ENCODE measurements at places on chromosomes 11 and 22. TPM values are rescaled to one million over a fixed set of nuclear protein-coding genes. Genes with fewer than 3 reads are reported as not detected.

GRCh38 chr11:71286701-71287643 lies 34.6 kb upstream of the SHANK2 start:
- DNase-seq: peak; percentile 56

DNA sequence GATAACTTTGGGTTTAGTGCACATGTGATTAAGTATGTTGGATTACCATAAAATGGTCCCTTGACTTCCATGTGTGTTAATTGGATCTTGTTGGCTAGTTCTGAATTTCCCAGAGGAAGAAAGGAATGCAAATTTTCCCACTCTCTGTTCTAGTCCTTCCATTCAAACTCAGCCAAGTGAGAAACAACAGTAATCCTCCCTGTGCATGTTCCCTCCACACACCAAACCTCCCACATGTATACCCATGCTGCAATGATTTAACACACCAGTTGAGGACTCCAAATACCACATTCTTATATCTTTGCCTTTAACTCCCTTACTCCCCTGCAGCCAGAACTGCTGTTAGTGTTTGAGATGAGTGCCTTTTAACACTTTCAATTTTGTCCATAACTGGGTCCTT lies 1158.9 kb downstream of the DLG2 start:
- DNase-seq: peak; percentile 5

DNA sequence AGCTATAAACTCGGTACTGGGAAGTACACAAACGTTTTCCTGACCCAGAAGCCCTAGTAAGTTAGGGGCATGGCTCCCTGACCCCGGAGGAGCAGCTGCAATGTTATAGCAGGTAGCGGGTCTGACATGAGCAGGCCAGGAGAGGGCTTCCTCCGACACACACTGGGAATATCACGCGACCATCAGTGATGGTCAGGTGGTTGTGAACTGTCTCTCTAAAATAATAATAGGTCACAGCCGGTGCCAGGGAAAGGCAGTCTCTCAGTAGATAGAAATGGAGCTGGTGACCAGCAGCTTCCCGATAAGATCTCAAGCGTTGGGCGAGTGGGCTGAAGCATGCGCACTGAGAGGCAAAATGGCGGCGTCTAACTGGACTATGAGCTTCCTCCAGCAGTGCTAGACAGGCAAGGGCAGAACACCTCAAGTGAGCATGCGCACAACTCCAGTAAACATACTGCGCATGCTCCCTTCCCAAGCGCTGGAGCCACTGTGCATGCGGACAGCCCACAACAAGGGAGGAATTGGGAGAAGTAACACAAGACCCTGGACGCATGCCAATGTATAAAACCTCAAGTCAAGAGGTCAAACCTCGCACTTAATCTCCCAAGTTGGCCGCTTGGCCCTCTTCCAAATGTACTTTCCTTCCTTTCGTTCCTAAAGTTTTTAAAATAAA lies 22.3 kb upstream of the TESMIN start:
- peak; percentile 77 for DNase-seq

DNA sequence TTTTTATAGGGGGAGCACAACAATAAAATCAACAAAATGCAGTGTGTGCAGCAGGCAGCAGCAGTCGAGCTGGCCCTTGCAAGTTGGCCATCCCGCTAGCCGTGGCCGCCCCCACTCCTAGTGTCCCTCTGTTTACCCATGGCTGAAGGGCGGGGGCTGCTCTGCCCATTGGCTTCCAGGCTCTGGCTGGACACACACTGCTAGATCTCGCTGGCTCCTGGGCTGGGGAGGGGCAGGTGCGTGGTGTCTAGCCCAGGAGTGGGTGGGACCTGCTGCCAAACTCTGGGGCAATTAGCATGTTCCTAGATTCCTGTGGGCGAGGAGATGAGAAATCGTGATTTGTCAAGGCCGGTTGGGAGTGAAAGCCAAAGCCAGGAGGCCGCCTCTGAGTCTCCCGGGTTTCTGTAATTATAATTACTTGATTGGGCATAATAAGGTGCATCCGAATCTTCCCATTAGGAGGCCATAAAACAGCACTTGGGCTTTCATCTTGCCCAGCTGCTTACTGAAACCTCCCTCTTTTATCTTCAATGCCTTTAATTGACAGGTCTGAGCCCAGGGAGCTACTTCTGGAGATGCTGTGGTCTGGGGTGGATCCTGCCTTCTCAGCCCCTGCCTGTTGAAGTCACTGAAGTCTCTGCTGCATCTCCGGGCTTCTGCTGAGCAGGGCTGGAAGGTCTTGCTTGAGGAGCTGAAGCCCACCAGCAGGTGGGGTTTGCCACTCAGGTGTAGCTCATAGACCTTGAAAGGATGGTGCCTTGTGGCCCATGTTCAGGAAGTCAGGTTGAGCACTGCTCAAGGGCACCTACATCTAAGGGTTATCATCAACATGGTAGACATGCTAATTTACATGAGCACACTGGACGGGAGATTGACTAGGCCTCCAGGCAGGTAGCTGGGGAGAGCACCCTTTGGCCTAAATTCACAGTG lies 44.5 kb upstream of the DKK3 start:
- DNase-seq: no peak

GRCh38 chr11:47302853-47303252 lies 32.9 kb downstream of the MADD start:
- no peak for DNase-seq

DNA sequence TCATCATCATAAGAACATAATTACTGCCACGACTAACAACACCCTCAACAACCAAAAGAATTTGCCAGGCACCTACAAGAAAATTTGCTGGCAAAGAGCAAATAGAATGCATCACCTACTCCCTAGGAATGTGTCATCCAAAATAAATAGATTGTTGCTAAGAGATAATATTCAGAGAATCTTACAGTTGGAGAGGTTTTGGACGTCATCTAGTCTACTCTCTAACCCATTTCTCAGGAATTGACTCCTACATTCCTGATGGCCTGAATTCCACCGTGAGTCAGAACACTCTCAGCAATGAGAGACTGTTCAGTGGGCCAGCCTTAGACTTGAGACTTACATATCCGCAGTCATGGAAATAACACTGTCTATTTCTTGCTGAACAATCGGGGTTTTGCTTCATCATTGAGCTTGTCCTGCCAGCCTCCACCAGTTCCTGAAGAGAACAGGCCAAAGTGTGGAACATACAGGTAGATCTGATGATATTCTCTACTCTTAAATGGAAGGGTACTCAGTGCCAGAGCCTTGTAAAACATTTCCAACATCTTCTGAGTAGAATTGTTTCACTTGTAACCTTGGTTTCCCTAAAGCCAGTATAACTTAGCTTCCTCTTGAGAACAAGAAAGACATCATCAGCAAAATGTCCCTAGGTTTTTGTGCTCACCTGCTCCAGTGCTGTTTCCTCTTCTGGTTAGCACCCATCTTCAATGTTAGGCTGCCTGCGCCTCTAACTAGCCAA lies 8.3 kb downstream of the KIRREL3 start:
- no peak for DNase-seq

GRCh38 chr11:127624306-127624856 lies 623.8 kb upstream of the KIRREL3 start:
- no peak for DNase-seq

GRCh38 chr11:130299978-130300377 lies 14.7 kb downstream of the ZBTB44 start:
- DNase-seq: no peak

- DNase-seq: no peak
These were observed 817 bp downstream of the PANX3 start for GRCh38 chr11:124612045-124612444.

GRCh38 chr11:102330231-102330630 lies 12.9 kb downstream of the BIRC3 start:
- DNase-seq: no peak

DNA sequence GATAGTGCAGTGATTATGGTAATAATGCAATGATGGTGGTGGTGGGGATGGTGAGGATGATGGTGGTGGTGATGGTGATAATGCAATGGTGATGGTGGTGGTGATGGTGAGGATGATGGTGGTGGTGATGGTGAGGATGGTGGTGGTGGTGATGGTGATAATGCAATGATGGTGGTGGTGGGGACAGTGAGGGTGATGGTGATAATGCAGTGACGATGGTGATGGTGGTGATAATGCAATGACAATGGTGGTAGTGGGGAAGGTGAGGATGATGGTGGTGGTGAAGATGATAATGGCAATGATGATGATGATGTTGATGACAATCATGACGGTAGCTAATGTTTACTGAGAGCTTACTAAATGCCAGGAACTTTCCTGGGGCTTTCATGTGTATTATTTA lies 79.6 kb upstream of the MYOD1 start:
- no peak for DNase-seq

FOLR3 gene
- 2.2 TPM for polyA plus RNA-seq

DNA sequence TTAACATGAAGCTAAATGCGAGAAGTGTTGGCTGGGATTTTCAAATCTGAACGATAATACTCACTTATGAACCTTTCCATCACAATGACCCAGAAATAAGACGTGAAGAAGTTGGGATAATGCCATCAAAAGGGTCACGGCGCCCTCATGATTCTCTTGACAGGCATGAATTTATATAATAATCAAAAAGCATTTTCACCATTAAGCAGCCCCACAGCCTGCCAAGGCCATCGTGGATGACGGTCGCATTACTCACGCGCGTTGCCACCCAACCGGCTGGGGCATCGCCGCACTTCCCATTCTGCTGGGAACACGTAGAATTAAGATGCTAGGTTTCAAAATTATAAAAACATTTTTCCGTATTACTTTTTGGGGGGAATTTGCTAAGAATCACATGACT lies 18.9 kb upstream of the GAL start:
- no peak for DNase-seq

GRCh38 chr11:27703481-27703880 lies 3.2 kb upstream of the BDNF start:
- no peak for DNase-seq

DNA sequence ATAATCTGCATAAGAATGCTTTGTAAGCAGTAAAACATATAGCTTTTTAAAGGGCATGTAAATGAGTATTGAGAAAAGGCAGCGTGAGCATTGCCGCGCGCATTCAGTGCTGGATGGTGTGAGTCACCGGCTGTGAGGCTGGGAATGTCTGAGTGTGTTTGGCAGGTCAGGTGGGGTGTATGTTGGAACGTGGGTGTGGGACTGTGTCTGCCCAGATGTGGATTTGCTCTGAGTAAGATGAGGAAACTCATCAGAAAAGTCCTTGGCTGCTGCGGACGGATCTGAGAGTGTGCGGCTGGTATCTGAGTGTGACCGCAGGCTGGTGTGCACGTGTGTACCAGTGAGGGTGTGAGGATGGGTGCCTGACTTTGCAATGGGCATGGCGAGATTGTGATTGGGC lies 66.2 kb upstream of the NECTIN1 start:
- DNase-seq: no peak

GRCh38 chr11:116168459-116168787 lies 604.4 kb downstream of the BUD13 start:
- DNase-seq: no peak

GRCh38 chr11:67312187-67313021 lies 9.1 kb downstream of the SSH3 start:
- no peak for DNase-seq

ABCC8 gene
- polyA plus RNA-seq: 1.7 TPM

DNA sequence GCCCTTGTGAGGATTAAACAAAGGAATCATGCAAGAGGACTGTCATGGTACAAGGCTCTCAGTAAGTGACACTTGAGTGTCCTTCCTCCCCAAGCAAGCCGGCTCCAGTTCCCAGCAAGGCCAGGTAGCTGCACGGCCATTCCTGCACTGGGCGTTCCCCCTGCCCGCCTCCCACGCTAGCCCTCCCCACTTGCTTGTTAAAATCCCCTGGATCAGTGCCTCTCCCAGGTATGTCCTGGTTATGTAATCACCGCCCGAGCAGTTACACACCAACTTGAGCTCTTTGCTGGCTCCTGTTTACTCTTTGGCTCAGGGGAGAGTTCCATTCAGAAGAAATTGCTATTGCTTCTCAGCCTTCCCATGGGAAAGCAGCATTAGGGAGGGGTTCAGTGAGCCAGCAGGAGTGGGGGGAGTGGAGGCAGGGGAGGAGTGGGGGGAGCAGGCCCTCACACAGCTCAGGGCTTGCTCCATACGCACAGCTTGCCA lies 19.4 kb upstream of the MYEOV start:
- peak; percentile 80 for DNase-seq

TEX12 gene
- not detected for polyA plus RNA-seq

VPREB1 gene
- polyA plus RNA-seq: 0.68 TPM

- no peak for DNase-seq
These were observed 67.9 kb downstream of the CYB5R2 start for GRCh38 chr11:7605186-7605943.

DNA sequence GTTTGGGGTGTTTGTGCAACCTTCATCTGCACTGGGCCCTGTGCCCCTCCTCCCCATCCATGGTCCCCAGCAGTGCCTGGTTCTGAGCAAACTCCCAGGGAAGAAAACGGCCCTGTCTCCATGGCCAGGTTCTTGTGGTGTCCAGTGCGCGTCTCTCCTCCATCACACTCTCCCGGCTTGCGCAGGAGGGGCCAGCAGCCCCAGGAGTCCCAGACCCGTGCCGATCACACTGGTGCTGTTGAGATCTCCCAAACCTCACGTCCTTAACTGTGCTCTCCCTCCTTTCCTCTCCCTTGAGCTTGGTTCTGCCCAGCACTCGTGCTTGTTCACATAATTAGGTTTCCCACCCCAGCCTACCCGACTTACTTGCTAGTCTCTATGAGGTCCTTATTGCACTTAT lies 10.9 kb upstream of the GRK2 start:
- no peak for DNase-seq

- DNase-seq: no peak
These were observed 66.2 kb downstream of the EFCAB6 start for GRCh38 chr22:43745783-43746356.

DNA sequence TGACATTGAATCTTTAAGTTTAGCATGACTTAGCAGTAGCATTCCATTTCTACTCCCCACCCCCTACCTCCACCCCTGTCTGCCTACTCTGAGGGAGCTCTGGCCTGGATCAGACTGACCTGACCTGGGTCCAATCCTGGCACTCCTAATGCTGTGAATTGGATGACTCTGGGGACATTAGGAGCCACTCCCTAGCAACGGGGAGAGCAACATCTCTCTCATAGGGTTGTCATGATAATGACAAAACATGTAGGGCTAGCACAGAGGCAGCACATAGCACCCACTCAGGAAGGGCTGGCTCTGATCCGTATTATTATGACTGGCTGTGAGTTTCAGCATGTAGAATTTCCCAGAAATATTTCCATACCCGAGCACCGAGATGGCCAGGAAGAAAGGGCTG lies 40.5 kb downstream of the CABIN1 start:
- DNase-seq: no peak

GRCh38 chr11:42093541-42093940 lies 634.1 kb upstream of the LRRC4C start:
- no peak for DNase-seq

CRACR2B gene
- polyA plus RNA-seq: 20.0 TPM

- DNase-seq: peak; percentile 30
These were observed 18.1 kb upstream of the INCENP start for GRCh38 chr11:62105667-62106191.

MAJIN gene
- polyA plus RNA-seq: 1.4 TPM

GRCh38 chr11:63549411-63549810 lies 12.8 kb downstream of the PLAAT4 start:
- no peak for DNase-seq

All from renal pelvis (tissue), 12 donors.